ENCODE measurements at places on chromosomes 6 and 20. TPM values are rescaled to one million over a fixed set of nuclear protein-coding genes. Genes with fewer than 3 reads are reported as not detected.
A peak's percentile ranks its signal among the peaks of the same experiment; 100 is the strongest.

DNA sequence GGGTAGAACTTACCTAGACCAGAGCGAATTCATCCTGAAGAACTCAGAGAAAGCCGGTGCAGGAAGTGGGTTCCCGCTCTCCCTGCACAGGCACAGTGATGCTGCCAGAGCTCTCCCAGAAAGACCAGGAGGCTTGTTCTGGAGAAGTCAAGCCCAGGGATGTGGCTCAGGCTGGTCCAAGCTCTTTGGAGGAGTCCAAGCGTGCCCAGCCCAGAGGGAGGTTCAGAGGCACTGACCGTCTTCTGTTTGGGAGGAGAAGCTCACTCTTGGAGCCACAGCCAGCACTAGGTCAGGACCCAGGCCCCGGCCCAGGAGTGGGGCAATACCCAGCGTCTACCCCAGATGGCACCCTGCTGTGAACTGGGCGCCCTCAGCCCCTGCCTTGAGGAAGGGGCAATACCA lies 1.5 kb upstream of the PMEPA1 start:
- no peaks in the 10 kb centered on the region for H3K27me3 ChIP-seq
- DNase-seq, result no peak
- no peak overlapping the region for H3K4me3 ChIP-seq
- H3K27ac ChIP-seq, result no peak overlapping the region
- H3K36me3 ChIP-seq, result no peaks in the 10 kb centered on the region

The HLA-DPA1 gene
- total RNA-seq, result 102 TPM

DNA sequence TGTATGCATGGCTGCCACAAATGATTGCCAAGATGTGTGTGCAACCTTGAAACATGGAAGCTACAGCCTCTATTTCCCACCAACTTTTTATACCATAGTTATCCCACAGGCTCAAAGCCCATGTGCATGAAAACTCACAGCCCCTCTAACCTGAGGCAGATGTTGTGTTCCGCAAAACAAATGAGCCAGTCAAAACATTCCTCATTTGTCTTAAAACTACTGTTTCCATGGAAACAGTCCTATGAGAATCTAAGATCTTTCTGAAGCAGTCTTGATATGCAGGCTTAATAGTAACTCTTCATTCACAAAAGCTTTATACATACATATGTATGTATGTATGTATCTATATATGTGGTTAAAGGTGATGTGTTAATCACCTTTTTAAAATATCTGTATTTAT lies 31.2 kb upstream of the MANEA start:
- DNase-seq, result no peak
- no peaks in the 10 kb centered on the region for H3K4me1 ChIP-seq
- H3K36me3 ChIP-seq, result no peaks in the 10 kb centered on the region
- no peak overlapping the region for H3K4me3 ChIP-seq

GRCh38 chr6:131134980-131135243 lies 355 bp upstream of the AKAP7 start:
- peak overlapping the region; percentile 69 for H3K4me3 ChIP-seq
- no peak for DNase-seq
- H3K27ac ChIP-seq, result peak overlapping the region; percentile 41
- H3K36me3 ChIP-seq, result no peaks in the 10 kb centered on the region
- H3K27me3 ChIP-seq, result peaks cover 35% of the 10 kb centered on the region
- peaks cover 12% of the 10 kb centered on the region for H3K4me1 ChIP-seq

GRCh38 chr6:45436544-45437438 lies 59.1 kb upstream of the SUPT3H start:
- no peaks in the 10 kb centered on the region for H3K27me3 ChIP-seq
- peaks cover 73% of the 10 kb centered on the region for H3K4me1 ChIP-seq
- no peak for DNase-seq
- peaks cover 9% of the 10 kb centered on the region for H3K36me3 ChIP-seq
- peak overlapping the region; percentile 50 for H3K27ac ChIP-seq

DNA sequence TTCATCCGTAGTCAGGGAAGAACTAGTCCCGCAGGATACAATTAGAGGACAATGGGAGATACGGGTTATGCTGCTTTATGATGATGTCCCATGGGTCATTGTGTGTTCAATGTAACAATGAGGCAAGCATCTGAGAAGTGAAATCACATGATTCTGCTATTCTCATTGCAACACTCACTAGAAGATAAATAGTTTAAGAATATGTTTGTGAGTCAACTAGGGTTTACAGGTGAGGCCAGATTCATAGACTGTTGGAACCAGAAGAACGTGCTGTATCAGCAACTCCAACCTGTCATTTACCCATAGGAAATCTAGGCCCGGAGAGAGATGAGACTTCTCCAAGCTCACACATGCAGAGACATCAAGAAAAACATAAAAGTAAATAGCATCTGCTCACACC lies 80.8 kb downstream of the SCML4 start:
- H3K27ac ChIP-seq, result no peak overlapping the region
- peaks cover 25% of the 10 kb centered on the region for H3K36me3 ChIP-seq
- H3K4me3 ChIP-seq, result no peak overlapping the region
- H3K4me1 ChIP-seq, result peaks cover 23% of the 10 kb centered on the region
- no peak for DNase-seq
- no peaks in the 10 kb centered on the region for H3K27me3 ChIP-seq

DNA sequence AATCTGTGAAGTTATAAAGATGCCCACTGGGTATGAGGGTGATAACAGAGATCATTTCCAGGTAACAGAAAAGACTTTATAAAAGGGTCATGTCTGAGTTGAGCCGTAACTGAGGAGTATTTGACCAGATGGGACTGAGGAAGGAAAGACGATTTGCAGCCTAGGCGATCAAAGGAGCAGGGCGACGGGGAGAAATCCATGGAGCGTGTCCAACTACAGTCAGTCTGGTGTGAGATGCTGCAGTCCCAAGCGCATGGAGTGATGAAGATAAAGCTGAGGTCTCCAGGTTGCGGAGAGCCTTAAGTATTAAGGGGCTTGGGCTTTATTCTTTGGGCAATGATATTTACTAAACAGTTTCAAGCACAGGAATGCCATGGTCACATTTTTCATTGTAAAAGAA lies 166.7 kb downstream of the PRKN start:
- H3K4me1 ChIP-seq, result no peaks in the 10 kb centered on the region
- H3K27me3 ChIP-seq, result no peaks in the 10 kb centered on the region
- H3K4me3 ChIP-seq, result no peak overlapping the region
- DNase-seq, result no peak
- no peaks in the 10 kb centered on the region for H3K36me3 ChIP-seq
- H3K27ac ChIP-seq, result no peak overlapping the region

The ERVFRD-1 gene
- total RNA-seq, result not detected

GRCh38 chr6:157714153-157714490 lies 108.9 kb upstream of the SNX9 start:
- H3K27me3 ChIP-seq, result peaks cover 5% of the 10 kb centered on the region
- H3K4me1 ChIP-seq, result no peaks in the 10 kb centered on the region
- no peak overlapping the region for H3K4me3 ChIP-seq
- no peaks in the 10 kb centered on the region for H3K36me3 ChIP-seq

GRCh38 chr6:125509477-125509876 lies 207.7 kb upstream of the HDDC2 start:
- H3K27me3 ChIP-seq, result no peaks in the 10 kb centered on the region
- no peaks in the 10 kb centered on the region for H3K36me3 ChIP-seq
- no peak overlapping the region for H3K4me3 ChIP-seq

GRCh38 chr6:149881066-149881766 lies 16.7 kb downstream of the RAET1E start:
- no peak overlapping the region for H3K4me3 ChIP-seq
- no peak overlapping the region for H3K27ac ChIP-seq
- no peaks in the 10 kb centered on the region for H3K4me1 ChIP-seq
- no peak for DNase-seq
- peaks cover 10% of the 10 kb centered on the region for H3K27me3 ChIP-seq

GRCh38 chr20:41347523-41348429 lies 7.2 kb downstream of the LPIN3 start:
- H3K27me3 ChIP-seq, result no peaks in the 10 kb centered on the region
- no peak for DNase-seq
- no peak overlapping the region for H3K27ac ChIP-seq
- H3K4me1 ChIP-seq, result no peaks in the 10 kb centered on the region

DNA sequence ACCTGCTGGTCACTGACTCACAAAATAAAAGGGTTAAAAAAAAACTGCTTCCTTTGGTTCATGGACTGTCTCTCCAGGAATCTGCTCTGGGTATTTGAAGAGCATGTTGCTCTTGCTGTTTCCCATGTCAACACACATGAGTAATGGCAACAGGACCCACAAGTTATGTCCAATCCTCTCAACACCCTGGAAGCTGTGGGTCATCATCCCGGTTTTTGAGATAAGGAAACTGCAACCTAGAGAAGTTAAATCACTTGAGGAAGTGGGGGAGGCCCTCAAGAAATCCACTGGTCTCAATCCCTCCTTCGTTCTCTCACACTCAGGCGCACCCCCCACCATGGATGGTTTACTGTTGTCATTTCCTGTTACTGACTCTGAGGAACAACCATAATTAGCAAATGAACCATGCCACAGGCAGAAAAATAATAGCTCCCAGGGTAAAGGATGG lies 12.4 kb downstream of the MAP1LC3A start:
- peaks cover 13% of the 10 kb centered on the region for H3K36me3 ChIP-seq
- H3K4me1 ChIP-seq, result no peaks in the 10 kb centered on the region
- H3K27me3 ChIP-seq, result no peaks in the 10 kb centered on the region
- H3K27ac ChIP-seq, result no peak overlapping the region
- H3K4me3 ChIP-seq, result no peak overlapping the region
- no peak for DNase-seq

DNA sequence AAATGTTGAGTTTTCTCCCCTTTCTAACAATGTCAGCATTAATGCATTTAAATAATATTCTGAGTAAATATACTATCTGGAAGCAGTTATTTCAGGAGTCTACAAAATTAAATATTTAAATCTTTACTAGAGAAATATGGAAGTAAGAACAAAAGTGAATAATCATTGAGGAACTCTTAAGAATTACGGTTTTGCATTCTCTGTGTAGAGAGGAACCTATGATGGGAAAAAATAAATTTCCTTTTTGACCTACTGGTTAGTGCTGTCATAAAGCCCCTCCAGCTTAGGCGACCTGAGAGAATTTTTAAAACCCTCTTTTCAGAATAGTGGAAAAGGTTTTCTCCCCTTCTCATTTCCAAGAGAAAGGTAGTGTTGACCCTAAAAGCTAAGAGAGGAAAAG lies 64.8 kb downstream of the ATXN1 start:
- DNase-seq, result no peak
- peaks cover 53% of the 10 kb centered on the region for H3K4me1 ChIP-seq
- no peak overlapping the region for H3K4me3 ChIP-seq
- no peak overlapping the region for H3K27ac ChIP-seq

DNA sequence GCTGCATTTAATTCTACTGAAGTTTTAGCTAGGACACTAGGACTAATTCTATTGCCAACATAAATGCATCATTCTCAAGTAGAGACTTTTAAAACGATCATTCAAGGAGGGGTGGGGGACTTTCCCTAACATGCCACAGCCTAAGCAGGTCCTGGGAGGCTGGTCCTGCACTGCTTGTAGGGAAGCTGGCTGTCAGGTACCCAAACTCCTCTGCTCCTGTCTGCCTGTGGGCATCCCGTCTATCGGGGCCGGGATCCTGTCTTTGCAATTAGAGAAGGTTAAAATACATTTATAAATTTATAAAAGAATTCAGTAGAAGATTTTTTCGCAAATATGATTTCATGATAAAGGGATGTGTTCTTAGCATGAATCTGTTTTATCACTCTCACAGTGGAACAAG lies 51.6 kb upstream of the MPC1 start:
- DNase-seq, result no peak
- no peaks in the 10 kb centered on the region for H3K36me3 ChIP-seq
- no peaks in the 10 kb centered on the region for H3K27me3 ChIP-seq
- H3K4me3 ChIP-seq, result no peak overlapping the region

The CTCFL gene
- total RNA-seq, result not detected

DNA sequence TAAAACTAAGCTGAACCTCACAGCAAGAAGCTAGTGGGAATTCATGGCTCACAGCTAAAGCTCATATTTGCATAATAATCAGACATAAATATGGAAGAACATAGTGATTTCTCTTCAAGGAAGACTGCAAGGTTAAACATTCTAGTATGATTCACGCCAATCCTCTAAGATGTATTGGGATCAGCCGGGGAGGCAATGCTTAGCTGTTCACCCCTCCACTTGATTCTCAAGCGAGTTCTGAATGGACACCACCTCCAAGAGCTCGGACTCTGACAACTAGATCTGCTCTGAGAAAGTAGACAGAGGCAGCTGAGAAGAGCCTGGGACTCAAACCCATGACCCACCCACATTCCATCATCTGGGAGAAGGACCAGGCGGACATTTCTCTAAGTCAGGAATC lies 118.4 kb upstream of the EDN1 start:
- no peak overlapping the region for H3K4me3 ChIP-seq
- no peaks in the 10 kb centered on the region for H3K27me3 ChIP-seq
- no peaks in the 10 kb centered on the region for H3K4me1 ChIP-seq
- no peak overlapping the region for H3K27ac ChIP-seq
- no peak for DNase-seq
- H3K36me3 ChIP-seq, result no peaks in the 10 kb centered on the region

DNA sequence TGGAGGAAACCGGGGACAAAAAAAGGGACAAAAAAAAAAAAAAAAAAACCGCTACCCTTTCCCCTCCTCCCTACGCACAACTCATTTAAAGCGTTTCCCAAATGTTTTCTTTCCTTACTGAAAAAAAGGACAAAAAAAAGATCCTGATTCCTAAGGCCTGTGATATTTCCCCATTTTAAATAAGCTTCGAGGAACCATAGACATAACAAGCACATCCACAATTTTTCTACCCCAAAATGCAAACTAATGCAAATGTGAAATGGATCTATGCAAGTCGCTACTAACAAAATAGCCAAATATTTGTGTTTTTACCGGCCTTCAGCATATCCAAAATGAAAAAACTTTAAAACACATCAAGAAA lies 1.4 kb upstream of the ZNF217 start:
- DNase-seq, result peak; percentile 17
- peak overlapping the region; percentile 82 for H3K4me3 ChIP-seq
- H3K27ac ChIP-seq, result peak overlapping the region; percentile 84
- no peaks in the 10 kb centered on the region for H3K36me3 ChIP-seq
- H3K27me3 ChIP-seq, result no peaks in the 10 kb centered on the region
- peaks cover 30% of the 10 kb centered on the region for H3K4me1 ChIP-seq

DNA sequence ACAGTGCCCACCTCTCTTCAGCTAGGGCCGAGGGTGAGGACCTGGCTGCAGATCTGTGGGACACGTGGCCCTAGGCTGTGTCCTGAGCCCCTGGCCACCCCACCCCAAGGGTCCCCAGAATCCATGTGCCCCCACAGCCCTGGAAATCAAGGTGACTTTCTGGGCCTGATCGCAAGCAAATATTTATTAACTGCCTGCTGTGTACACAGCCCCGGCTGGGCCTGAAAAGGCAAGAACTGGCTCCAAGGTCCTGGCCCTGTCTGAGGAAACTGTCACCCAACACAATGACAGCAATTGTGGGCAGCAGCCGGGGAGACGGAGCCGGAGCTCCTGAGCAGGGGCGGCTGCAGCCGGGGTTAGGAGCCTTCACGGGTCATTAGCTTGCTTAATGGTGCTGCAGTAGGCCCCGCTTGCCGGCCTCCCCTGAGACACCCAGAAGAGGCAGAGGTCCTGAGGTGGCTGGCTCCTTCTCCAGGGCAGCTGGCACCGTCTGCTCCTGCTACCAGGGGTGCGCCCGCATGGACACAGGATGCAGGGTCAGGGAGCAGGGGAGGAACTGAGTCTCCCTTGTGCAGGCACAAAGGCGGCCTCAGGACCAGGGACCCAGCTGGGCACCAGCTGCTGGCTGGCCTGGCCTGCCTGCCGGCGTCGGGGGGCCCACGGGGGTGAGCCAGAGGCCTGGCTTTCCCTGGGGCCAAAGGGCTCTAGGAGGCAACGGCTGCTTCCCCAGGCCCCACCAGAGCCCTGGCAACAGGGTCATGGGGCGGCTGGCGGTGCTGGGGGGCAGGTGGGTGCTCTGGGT lies 24.1 kb downstream of the NPEPL1 start:
- DNase-seq, result no peak
- H3K4me1 ChIP-seq, result no peaks in the 10 kb centered on the region
- H3K27me3 ChIP-seq, result no peaks in the 10 kb centered on the region
- H3K4me3 ChIP-seq, result no peak overlapping the region
- H3K27ac ChIP-seq, result no peak overlapping the region

- no peak overlapping the region for H3K27ac ChIP-seq
- no peaks in the 10 kb centered on the region for H3K4me1 ChIP-seq
Measured at GRCh38 chr20:40868551-40869217, 159.9 kb upstream of the TOP1 start.

The STMND1 gene
- total RNA-seq, result not detected

Data from CD4-positive, CD25-positive, alpha-beta regulatory T cell (primary cell).